ENCODE measurements at places on chromosomes 11 and 22.
A peak's percentile ranks its signal among the peaks of the same experiment; 100 is the strongest.

DNA sequence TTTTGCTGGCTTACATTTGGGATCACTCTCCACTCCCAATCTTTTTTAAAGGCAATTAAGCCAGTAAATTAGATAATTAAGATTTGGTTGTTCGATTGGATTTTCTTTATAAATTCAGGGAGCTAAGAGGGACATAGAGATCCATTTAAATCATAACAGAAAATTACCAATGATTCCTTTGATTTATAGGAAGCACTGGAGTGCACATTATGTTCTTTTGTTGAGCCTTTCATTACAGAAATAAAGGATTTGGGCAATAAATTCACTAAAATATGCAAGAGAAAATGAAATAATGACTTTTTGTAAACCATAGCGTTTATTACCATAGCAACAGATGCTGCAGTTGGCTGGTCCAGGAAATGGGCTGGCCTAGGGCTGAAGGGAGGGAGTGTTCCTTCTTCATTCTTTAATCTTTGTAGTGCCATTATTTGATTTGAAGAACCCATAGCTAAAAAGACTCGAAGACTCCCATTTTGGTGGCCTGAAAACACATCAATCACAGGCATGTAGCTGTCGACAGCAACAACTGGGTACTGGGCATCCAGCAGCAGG, 73.0 kb downstream of the C2CD3 start:
- DNase-seq: no peak

- DNase-seq: no peak
Observed at GRCh38 chr11:69126286-69126685, 29.4 kb upstream of the SMIM38 start.

GRCh38 chr11:102230911-102231310, 86.4 kb upstream of the BIRC3 start:
- no peak for DNase-seq

- peak; percentile 76 for DNase-seq
Observed at GRCh38 chr11:16807306-16807705, 68.9 kb downstream of the C11orf58 start.

DNA sequence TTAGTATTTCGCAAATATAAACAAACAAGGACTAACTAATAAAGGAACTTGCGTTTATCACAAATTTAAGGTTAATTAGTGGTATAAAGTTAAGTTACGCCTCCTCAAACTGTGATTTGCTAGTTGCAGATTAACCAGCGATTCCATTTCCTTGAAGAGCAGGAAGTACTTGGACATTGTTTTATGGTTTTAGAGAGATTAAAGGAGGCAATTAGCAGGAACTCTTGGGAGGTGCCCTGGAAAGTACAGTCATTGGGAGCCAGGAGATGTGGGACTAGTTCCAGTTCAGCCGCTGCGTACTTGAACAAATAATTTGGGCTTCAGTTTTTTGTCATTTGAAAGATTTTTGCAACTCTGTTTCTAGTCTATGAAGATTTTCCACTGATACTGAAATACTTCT, 3.3 kb downstream of the FAM118B start:
- no peak for DNase-seq

All from suppressor macrophage treated with lipopolysaccharide for 4 hours (primary cell).